ENCODE measurements at places on chromosomes 3 and 15.

GRCh38 chr3:47323431-47324277, 40.9 kb downstream of the KLHL18 start:
- no peak for DNase-seq

- DNase-seq: no peak
Measured at GRCh38 chr3:60226912-60227311, 1024.3 kb downstream of the FHIT start.

GRCh38 chr3:156910022-156910421, 83.9 kb downstream of the LEKR1 start:
- no peak for DNase-seq

GRCh38 chr3:17430582-17430981, 311.8 kb downstream of the TBC1D5 start:
- DNase-seq: no peak

- DNase-seq: no peak
Measured at GRCh38 chr3:85005946-85006345, 47.2 kb downstream of the CADM2 start.

DNA sequence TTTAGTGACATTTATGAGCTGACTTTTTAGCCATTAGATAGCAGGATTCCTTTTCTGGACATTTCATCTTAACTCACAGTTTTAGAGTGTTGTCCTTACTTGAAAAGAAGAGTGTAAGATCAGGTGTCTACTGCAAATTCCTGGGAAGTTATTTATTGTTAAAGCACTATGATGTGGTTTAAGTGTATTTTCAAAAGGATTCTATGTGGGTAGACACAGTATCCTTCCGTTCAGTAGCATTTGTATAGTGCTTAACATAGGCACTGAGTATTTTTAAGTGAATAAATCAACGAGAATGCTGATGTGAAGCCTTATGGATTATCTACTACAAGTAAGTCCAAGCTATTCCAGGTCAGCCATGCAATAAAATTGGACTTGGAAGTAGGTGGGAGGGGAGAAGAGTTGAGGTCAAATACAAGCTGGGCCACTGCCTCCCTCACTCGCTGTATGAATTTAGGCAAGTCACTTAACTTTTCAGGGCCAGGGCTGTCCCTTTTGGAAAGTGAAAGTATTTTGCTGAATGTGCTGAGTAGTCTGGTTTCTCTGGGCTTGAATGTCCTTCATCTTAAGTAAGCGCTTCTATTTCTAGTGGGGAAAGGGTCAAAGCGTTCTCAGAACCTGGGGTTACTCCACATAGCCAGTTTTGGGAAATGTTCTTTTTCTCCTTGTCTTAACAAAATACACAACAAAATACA, 48.6 kb downstream of the GAP43 start:
- DNase-seq: no peak

DNA sequence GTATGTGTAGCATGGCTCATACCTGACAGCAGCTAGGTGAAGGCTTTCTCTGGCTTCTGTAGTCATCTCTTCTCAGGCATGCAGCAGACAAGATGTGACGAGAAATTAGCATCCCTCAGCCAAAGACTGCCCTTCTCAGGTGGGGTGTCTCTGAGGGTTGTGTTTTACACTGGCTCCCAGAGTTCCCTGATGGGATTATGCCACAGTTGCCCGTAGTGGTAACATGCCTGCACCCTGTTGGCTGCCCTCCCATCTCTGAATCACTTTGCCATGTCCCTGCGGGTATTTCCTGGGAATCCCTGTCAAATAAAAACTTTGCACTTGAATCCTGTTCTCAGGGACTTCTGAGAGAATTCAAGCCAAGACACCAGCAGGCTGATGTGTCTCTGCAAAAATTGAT, 70.5 kb downstream of the LRTM1 start:
- DNase-seq: no peak

GRCh38 chr3:87810452-87811016, 248.3 kb downstream of the CGGBP1 start:
- no peak for DNase-seq

DNA sequence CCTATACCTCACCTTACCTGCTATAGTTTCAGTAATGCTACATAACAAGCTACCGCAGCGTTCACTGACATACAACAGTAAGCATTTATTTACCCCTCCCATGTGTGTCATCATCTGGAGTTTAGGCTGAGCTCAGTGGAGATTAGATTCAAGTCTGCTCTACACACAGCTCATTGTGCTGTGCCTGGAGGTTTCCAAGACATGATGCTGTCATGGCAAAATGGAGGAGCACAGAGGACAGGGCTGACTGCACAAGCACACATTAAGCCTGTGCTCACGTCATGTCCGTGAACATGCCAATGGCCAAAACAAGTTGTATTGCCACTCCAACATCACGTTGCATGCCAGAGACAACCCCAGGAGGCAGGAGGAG, 333.8 kb upstream of the TRIM42 start:
- no peak for DNase-seq

DNA sequence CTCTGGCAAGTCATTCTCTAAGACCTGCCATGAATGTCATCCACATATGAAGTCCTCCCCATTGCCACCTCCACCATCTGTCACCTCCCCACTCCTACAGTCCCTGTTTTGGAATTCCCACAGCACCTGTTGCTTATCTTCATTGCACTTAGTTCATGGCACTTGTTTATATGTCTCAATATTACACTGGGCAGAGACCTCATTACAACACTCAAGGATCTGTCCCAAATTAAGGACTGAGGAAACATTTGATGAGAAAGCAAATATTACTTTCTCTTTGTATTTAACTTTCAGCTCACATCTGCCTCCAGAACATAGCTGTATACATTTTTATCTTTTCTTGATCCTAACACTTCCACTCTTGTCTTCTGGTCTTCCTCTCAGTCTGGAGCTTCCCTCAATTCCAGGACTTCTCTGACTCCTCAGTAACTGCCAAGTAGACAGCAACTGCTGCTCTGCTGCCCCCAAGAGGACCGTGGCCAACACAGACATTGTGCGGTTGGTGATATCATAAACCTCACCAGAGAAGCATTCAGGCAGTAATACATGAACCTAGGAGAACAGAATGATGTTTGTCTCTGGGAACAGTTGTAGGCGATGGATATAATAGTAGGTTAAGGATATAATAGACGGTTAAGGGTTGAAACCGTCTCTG, 45.0 kb upstream of the FGF12 start:
- DNase-seq: no peak

- no peak for DNase-seq
Measured at GRCh38 chr15:31237043-31237324, 89.7 kb upstream of the KLF13 start.

DNA sequence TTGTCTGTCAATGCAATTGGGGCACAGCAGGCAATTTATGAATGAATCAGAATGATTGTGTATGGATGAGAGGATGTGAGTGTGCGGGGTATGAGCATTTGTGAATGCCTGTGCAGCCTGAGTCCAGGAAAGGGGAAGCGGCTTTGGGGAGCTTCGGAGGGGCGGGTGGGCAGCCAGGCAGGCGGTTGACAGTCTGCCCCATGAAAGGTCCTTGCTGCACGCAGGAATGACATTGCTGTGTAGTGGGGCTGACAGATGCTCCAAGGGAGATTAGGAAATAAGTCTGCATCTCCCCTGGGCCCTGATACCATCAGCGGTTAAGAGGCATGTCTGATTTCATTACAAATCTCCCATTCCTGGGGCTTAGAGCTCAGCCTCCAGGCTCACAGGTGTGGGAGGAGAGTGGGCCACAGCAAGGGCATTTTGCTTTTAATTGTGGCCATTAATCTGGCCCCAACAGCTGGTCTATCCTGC, 26.4 kb upstream of the TSPAN3 start:
- DNase-seq: no peak

- DNase-seq: no peak
Measured at GRCh38 chr3:95280711-95281352, 1218.0 kb downstream of the NSUN3 start.

DNA sequence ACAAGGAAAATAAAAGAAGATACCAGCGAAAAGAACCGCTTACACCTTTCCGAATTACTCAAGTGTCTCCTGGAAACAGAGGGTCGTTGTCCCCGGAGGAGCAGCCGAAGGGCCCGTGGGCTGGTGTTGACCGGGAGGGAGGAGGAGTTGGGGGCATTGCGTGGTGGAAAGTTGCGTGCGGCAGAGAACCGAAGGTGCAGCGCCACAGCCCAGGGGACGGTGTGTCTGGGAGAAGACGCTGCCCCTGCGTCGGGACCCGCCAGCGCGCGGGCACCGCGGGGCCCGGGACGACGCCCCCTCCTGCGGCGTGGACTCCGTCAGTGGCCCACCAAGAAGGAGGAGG, 325 bp downstream of the ALCAM start:
- no peak for DNase-seq

DNA sequence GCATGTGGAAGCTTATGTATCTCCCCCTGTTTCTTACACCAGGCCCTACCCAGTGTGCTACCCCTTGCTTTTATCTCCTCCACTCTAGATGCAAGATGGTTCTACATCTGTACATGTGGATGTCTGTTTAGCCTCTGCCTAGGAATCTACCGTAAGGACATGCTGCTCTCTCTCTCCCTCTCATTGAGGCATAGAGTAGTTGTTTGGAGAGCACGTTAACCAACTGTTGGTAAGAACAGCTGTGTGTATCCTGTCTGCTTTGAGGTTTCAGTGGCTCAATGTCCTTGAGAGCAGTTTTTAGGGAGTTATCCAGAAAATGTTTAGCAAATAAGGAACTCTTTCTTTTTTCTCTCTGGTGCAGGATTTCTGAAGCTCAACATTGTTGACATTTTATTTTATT, 152.8 kb downstream of the DNAJB8 start:
- no peak for DNase-seq

DNA sequence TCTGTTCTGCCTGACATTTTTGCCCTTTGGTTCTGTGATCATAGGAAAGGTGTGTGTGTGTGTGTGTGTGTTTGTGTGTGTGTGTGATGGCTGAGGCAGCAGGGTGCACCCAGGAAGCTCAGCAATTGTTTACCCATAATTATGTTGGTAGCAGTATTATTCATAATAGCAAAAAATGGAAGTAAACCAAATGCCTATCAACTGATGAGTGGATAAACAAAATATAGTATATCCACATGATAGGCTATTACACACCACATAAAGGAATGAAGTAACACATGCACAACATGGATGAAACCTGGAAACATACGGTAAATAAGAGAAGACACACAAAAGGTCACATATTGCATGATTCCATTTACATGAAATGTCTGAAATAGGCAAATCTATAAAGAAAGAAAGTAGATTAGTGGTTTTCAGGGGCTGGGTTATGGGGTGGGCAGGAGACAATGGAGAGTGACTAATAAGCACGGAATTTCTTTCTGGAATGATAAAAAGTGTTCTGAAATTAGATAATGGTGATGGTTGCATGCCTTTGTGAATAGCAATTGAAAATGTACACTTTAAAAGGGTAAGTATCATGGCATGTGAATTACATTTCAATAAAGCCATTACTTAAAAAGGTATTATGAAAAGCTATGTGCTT, 167.2 kb downstream of the POLR2M start:
- DNase-seq: no peak

DNA sequence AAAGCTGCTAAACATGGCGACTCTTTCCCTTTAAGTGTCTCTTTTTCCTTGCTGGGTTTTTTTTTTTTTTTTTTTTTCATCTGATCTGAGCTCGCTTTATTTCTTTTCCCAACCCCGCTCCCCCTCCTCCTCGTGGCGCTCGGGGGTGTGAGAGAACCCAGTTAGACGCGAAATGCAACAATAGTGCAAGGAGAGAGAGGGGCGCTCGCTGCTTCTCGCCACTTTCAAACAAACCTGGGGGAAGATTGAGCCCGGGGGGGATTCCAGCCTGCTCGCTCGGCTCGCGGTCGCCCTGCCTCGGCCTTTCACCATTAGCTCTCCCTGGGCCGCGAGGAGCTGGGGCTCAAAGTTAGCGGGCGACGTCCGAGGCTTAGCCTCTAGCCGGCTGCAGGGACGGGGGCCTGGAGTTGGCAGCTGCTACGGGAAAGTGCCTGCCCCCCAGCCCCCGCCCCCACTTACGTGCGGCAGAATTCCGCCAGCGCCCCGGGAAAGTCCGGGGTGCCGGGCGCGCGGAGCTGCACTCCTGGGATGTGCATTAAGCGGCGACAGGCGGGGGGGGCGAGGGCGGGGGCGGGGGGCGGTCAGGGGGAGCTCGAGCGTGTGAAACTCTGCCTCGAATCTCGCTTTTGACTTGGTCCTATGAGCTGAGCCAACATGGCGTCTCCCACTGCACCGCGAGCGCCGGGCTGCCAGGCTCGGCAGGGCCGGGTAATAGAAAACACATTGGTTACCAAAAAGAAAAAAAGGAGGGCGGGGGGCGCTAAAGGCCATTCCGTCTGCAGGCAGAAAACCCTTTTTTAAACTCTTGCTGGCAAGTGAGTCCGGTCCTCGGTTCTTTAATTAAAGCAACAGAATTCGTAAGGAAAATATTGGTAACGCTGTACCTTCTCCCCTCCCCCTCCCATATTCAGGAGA, 10.4 kb downstream of the NR2F2 start:
- no peak for DNase-seq

DNA sequence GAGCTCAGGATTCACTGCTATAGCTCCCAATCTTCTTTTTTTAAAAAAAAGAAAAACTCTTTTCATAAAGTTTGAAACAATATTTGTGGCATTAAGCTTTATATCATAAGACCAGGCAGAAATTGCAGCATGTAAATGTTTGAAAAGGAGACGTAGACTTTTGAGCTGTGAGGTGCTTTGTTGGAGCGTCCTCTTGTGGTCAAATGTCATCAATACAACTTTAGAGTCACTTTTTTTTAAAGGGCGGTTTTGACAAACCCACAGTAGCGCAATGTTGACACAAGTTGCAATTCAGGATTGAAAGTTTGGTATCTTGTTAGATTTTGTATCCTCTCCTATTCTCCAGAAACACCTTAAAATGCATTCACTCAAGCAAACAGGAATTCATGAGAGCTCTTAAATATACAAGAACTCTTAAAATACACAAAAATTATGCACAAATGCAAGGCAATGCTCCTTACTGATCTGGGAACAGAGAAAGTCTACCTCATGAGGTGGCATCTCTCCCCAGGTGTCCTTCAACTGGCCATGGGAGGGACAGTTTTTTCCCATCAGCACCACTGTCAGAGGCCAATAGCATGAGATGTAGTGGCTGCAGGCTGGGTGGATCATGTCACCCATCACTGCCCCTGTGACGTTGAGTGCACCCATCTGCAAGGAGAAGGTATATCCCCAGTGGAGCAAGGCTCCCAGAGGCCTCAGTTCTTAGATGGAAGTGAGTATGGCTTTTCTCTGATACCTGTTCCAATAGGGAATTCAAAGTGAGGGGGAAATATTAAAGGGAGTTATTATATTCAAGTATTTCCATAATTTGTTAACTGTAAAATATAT, 70.7 kb downstream of the ANXA2 start:
- no peak for DNase-seq

DNA sequence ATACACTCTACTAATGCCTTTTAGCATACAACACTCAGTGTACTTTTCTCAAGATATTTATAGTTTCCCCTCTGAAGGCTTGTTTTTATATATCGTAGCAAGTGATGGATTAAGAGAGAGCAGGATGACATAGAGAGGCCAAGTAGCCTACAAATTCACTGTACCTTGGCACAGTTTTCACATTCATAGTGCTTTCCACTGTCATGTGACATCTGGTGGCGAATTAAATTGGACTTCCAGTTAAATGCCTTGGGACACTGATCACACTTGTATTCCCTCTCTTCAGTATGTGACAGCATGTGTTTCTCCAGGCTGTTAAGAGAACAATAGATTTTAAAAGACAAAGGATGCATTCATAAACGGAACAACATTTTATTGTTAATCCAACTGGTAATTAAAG, 541.1 kb downstream of the MECOM start:
- DNase-seq: no peak

- DNase-seq: no peak
Measured at GRCh38 chr15:96924570-96924969, 594.1 kb downstream of the NR2F2 start.

- DNase-seq: no peak
Measured at GRCh38 chr3:143132246-143132980, 12.8 kb downstream of the CHST2 start.

GRCh38 chr3:195595785-195596531, 12.2 kb upstream of the APOD start:
- DNase-seq: no peak
